ENCODE measurements at places on chromosomes 1 and 21.

- H3K36me3 ChIP-seq, result no peaks in the 10 kb centered on the region
- peaks cover 11% of the 10 kb centered on the region for H3K4me1 ChIP-seq
- no peak overlapping the region for H3K27ac ChIP-seq
- no peaks in the 10 kb centered on the region for H3K27me3 ChIP-seq
- H3K4me3 ChIP-seq, result no peak overlapping the region
- DNase-seq, result no peak
Measured at GRCh38 chr1:36520771-36521420, 38.2 kb upstream of the CSF3R start.

GRCh38 chr1:112393631-112393974 lies 2.4 kb upstream of the CTTNBP2NL start:
- H3K4me3 ChIP-seq, result no peak overlapping the region
- H3K27me3 ChIP-seq, result no peaks in the 10 kb centered on the region
- peak overlapping the region; percentile 95 for H3K27ac ChIP-seq
- no peak for DNase-seq
- H3K4me1 ChIP-seq, result peaks cover 24% of the 10 kb centered on the region
- H3K36me3 ChIP-seq, result no peaks in the 10 kb centered on the region

- DNase-seq, result no peak
- no peaks in the 10 kb centered on the region for H3K4me1 ChIP-seq
- no peaks in the 10 kb centered on the region for H3K36me3 ChIP-seq
- H3K27me3 ChIP-seq, result no peaks in the 10 kb centered on the region
Measured at GRCh38 chr1:202531472-202531811, 178.8 kb downstream of the SYT2 start.

GRCh38 chr1:1534401-1535154 lies 5.8 kb downstream of the TMEM240 start:
- H3K27ac ChIP-seq, result no peak overlapping the region
- H3K4me1 ChIP-seq, result peaks cover 14% of the 10 kb centered on the region
- peaks cover 78% of the 10 kb centered on the region for H3K36me3 ChIP-seq
- H3K4me3 ChIP-seq, result no peak overlapping the region
- DNase-seq, result no peak
- no peaks in the 10 kb centered on the region for H3K27me3 ChIP-seq

Measured in spinal cord (tissue), 10 donors.